Prostate gland (tissue), 2 donors: ENCODE measurements at places on chromosomes 5 and 9. TPM values are rescaled to one million over a fixed set of nuclear protein-coding genes. Genes with fewer than 3 reads are reported as not detected.

Gene HMGCS1
- 29.2 TPM for total RNA-seq

Gene ANXA2R
- total RNA-seq, result 5.3 TPM

DNA sequence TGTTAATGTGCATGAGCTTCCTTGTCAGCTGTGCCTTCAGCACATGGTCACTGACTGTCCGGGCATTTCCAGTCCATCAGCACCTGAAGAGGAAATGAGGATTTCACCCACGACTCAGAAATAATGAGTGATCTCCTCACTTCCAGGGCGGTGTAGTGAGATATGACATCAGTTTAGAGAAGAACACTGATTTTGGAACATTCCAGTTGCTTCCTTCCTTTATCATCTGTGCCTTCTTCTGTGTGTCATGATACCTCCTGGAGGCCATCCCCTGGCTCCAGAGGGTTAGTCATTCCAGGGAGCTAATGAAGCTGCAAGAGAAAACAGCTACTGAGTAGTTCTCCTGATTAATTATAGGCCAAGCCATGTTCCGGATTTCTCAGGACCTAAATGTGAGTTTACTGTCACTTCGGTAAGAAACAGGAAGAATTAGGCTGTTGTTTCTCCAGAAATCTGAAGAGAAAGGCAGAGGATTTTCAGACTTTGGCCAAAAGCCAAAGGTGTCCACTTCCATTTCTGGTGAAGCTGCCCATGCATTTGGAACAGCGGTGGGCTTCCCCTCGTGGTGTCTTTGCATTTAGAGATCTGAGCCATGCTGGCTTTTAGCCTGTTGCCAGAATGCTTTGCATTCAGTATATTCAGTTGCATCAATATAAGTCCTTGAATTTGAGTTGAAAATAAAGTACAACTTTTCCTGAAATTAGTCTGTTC, 161.3 kb upstream of the OTULINL start:
- no peak overlapping the region for H3K4me3 ChIP-seq
- no peaks in the 10 kb centered on the region for H3K27me3 ChIP-seq
- H3K36me3 ChIP-seq, result no peaks in the 10 kb centered on the region
- H3K27ac ChIP-seq, result no peak overlapping the region
- no peak for DNase-seq

- no peak overlapping the region for H3K4me3 ChIP-seq
- H3K27ac ChIP-seq, result no peak overlapping the region
- H3K4me1 ChIP-seq, result no peaks in the 10 kb centered on the region
- no peak for DNase-seq
- H3K36me3 ChIP-seq, result no peaks in the 10 kb centered on the region
Measured at GRCh38 chr5:32135086-32135485, 39.0 kb downstream of the GOLPH3 start.

DNA sequence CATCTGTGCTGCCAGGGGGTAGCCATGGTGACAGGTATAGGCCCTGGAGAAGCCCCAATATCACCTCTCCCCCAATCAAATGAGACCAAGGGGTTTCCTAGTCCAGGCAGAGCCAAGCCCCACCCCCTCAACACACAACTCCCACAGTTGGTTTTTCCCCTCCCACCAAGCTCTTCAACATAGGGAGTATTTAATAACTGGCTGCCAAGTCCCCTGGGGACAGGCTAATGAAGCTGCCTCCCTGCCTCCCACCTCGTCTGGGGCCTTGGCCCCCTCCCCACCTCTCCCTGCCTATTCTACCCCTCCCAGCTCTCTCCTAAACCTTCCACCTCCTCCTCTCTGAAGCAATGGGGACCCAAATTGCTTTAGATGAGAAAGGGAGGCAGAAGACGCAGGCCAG, 23.4 kb downstream of the CPLX2 start:
- no peak for DNase-seq
- H3K36me3 ChIP-seq, result no peaks in the 10 kb centered on the region
- no peaks in the 10 kb centered on the region for H3K27me3 ChIP-seq
- H3K4me3 ChIP-seq, result no peak overlapping the region
- no peak overlapping the region for H3K27ac ChIP-seq

DNA sequence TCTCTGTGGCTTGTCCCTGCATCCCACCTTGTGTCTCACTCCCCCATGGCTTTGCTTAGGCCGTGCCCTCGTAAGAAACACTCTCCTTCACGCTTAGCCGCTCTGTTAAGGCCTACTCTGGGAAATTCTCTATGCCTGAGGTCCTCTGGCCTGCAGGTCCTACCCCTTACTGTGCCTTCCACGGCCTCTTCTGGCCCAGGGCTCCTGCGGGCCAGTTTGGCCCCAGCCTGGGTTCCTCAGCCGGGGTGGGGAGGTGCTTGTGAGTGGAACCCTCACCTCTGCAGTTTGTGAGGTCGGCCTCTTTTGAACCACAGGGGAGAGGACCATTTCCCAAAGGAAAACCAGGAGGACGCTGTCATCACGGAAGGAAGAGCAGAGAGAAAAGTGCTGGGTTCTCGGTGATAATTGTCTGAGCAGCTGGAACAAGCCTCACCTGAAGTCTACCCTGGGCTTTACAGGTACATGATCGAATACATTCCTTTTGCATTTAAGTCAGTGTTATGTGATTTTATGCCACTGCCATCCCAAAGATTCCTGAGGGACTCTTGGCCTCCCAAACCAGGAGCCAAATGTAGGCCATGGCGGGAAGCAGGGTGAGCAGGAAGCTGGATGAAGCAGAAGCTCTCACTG, 28.8 kb upstream of the GFPT2 start:
- DNase-seq, result no peak
- no peaks in the 10 kb centered on the region for H3K4me1 ChIP-seq
- H3K27ac ChIP-seq, result no peak overlapping the region
